Mammary epithelial cell (primary cell): ENCODE measurements at places on chromosomes 7 and 10.
A peak's percentile ranks its signal among the peaks of the same experiment; 100 is the strongest.

DNA sequence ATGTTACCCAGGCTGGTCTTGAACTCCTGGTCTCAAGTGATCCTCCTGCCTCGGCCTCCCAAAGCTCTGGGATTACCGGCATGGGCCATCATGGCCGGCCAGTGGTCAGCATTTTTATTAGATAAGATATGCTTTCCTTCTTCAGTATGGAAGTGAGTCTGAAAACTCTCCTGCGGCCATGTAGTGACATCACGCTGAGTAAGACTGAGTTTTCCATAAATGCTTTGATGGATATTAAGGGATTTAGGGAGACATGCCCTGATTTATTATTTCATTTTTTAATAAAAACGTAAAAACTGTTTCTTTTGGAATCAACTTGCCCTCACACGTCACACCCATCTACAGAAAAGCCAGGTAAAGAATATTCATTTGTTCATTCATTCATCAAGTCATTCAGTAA lies 48.4 kb downstream of the DYNC1I1 start:
- no peak for DNase-seq

GRCh38 chr7:78279032-78279431 lies 480.5 kb downstream of the PHTF2 start:
- DNase-seq, result peak; percentile 43

- peak; percentile 19 for DNase-seq
Observed at GRCh38 chr10:96470116-96470743, 43.5 kb downstream of the TLL2 start.

DNA sequence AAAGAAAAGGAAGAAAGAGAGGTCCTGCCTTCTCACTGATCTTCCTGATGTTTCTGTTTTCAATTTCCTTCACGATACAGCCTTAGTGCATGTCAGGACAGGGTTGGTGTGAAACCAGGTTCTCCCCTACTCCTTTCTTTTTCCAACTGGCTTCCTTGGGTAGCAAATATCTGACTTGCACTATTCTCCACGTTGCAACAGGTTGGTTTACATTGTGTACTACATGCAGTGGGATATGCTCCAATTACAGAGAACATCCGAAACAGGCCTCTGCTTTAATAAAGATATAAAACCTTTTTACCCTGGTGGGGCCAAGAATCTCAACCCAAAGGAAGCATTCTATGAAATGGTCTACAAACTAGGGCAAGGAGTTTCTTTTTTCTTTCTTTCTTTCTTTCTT lies 16.9 kb upstream of the CREB5 start:
- DNase-seq, result no peak

- DNase-seq, result no peak
Observed at GRCh38 chr10:93757801-93758507, at the start of gene LGI1. TSS of gene LGI1 (plus strand) at chr10:93757936. CDS start at chr10:93758145, 209 bp downstream.

DNA sequence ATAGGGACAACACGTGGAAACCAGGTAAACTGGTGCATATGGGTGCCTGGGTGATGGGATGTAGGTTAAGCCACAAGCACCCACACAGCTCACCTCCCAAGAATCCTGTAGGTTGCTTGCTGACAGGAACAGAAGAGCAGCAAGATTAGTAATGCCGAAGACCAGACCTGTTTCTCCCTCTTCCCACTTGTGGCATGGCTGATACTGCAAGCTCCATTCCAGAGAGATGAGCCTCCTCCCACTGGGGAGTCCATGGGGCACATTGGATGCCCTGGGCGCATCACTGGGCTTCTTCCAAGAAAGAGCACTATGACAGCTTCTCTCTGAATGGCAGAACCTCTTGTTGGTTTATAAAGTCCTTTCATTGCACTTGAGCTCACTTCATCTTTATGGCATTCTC lies 44.4 kb upstream of the LOXL4 start:
- no peak for DNase-seq

GRCh38 chr7:44391746-44392617 lies 66.6 kb upstream of the CAMK2B start:
- DNase-seq, result no peak

DNA sequence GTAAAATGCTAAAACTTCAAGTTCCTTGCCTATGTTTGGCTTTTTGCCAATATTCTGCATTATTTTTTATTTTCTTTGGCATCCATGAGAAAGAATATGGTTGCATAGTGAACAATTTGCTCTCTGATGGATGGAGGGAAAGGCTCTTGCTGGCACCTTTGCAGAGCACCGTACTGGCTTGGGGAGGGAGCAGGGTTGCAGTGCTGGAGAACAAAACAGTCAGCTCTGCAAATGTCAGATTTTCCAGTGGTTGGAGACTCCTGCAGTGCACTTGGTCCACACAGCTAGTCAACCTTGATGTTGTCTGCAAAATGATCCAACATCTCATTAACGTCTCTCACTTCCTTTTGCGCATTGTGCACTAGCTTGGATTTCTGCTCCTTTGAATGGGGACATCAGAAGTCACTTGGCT lies 100.8 kb downstream of the ANLN start:
- no peak for DNase-seq

DNA sequence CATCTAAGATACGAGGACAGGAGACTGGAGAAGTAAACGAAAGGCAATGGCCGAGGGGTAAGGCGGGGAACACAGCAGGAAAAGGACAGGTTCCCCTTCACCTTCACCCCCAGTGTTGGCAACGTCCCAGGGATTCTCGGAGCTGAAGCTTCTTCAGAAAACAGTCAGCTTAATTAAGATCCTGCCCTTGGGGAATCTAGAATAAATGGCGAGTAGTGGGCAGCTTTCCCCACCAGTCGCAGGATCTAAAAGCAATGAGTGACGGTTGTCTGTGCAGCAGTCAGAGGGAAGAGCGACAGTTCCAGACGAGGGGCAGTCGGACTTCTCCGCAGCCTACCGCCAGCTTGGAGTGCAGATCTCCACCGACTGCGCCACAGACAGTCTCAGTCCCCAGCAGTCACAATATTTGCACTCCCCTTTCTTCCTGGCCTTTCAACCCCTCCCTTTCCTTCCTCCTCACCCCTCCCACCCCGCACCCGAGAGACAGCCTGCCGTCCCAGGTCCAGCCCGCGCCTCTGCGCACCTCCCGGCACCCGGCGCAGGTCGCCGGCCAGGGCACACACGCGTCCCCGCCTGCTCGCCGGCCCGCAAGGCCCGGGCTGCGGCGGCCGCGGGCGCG lies 10.9 kb upstream of the SP8 start:
- peak; percentile 33 for DNase-seq

DNA sequence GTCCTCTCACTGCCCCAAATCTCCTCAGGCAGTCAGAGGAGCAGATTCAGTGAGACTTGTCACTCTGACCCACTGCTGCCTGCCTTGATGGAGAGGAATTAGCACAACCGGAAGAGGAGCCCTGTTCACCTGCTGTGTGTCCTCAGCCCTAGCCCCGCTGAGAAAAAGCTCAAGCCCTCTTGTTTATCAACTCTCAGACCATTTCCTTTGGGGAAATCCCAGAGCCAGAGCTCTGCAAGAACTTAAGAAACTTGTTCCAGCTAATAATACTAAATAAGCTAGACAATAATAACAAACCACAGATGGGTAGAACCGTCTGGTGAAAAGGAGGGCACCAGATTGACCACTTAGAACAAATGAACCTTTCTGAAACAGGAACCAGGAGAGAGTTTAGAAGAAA lies 37.7 kb upstream of the ITGB1 start:
- no peak for DNase-seq

- DNase-seq, result no peak
Observed at GRCh38 chr7:4712281-4713182, 30.4 kb downstream of the FOXK1 start.

DNA sequence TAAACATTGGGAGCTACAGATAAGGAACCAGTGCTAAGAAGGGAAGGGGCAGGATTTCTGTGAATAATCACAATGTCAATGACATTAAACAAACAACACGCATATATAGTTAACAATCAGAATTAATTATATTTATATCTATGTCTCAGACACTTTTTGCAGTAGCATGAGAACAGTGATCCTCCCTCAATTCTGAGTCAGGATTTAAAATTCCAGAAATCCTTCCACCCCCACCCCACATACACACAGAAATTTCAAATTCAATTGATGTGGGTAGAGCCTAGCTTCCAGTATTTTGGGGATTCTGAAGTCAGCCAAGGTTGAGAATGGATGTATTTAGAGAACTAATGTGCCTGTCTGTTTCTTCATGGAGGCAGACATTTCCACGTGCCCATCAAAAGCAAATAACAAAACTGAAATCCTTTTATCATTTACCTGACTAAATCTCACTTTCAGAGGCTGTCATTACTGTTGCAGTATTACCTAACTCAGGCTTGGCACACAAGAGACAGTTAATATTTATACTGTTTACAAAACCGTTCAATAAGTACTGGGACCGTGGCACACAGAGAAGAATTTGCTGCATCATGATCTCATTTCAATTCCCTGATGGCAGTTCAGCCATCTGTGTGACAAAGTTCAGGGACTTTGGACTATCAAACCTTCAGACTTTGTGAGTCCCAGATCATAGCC lies 116.6 kb upstream of the PALS2 start:
- DNase-seq, result no peak

GRCh38 chr7:80722616-80723195 lies 84.3 kb downstream of the CD36 start:
- DNase-seq, result peak; percentile 99

DNA sequence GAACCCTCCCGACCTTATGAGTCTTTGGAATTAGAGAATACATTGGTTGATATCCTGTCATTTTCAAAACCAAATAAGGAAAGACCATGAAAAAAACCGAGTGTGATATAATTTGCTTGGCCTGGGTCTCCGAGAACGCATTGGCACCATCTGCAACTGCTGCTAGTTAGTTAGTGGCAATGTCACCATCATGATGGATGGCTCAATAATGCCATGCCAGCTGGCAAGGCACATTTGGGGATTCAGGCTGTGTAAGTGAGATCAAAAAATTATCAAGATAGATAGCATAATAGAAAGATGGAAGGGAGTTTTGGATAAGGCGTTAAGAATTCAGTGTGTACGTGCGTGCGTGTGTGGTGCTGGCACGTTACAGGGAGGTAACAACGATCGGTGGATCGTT lies 134.7 kb upstream of the TCERG1L start:
- DNase-seq, result no peak

DNA sequence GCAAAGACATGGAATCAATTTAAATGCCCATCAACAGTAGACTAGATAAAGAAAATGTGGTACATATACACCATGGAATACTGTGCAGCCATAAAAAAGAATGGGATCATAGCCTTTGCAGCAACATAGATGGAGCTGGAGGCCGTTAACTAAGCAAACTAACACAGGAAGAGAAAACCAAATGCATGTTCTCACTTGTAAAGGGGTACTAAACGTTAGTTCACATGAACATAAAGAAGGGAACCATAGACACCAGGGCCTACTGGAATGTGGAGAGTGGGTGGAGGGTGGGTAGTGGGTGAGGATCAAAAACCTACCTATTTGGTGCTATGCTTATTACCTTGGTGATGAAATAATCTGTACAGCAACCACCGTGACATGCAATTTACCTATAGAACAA lies 78.4 kb upstream of the GSDME start:
- DNase-seq, result no peak

- peak; percentile 52 for DNase-seq
Observed at GRCh38 chr7:106957766-106958165, 86.7 kb upstream of the PRKAR2B start.

DNA sequence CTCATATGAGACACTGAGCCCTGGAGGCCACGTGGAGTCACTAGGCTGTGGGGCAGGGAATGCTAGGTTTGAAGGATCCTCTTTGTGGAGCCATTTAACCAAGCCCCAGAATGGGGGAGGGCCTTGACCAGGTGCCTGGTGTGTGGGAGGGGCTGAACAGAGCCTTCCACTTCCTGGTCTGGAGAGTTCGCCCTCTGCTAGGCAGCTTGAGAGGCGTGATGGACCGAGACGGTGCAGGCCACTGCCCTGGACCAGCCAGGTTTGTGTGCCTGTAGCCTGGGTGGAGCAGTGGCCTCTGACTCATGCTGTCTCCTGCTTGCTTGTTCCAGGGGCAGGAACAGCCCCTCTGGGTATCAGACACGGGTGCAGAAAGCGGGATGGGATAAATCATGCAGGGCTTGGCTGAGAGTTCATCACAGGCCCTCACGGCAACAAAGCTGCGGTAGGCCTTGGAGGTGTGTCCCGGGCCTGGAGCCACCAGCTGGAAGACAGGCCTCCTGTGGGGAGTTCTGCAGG lies 27.4 kb downstream of the ADAMTS14 start:
- no peak for DNase-seq

- DNase-seq, result no peak
Observed at GRCh38 chr7:24685708-24686107, 71.6 kb downstream of the GSDME start.

GRCh38 chr7:34751725-34752643 lies 94.0 kb downstream of the NPSR1 start:
- DNase-seq, result no peak

GRCh38 chr10:23174977-23175512 lies 17.1 kb upstream of the PTF1A start:
- no peak for DNase-seq

DNA sequence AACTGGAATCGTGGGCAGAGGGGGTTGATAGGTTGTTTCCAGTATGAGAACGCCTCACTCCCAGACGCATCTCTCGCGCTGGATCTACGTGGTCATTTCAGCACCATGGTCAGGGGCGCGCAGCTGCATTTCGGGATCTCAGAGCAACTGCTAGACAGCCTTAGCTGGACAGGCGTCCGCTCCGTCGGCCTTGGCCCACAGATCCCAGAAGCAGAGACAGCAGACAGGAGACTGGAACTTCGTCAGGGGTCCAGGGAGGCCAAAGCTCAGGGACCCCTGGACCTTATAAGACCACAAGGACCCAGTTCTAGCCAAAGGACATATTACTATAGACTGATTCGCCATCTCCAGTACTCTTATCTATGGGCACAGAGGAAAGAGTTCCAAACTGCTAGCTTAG lies 5.3 kb downstream of the NEUROG3 start:
- DNase-seq, result peak; percentile 44

- DNase-seq, result no peak
Observed at GRCh38 chr10:43814663-43815062, 166.0 kb upstream of the ZNF32 start.

GRCh38 chr7:155071916-155072571 lies 1.9 kb downstream of the HTR5A start:
- no peak for DNase-seq

DNA sequence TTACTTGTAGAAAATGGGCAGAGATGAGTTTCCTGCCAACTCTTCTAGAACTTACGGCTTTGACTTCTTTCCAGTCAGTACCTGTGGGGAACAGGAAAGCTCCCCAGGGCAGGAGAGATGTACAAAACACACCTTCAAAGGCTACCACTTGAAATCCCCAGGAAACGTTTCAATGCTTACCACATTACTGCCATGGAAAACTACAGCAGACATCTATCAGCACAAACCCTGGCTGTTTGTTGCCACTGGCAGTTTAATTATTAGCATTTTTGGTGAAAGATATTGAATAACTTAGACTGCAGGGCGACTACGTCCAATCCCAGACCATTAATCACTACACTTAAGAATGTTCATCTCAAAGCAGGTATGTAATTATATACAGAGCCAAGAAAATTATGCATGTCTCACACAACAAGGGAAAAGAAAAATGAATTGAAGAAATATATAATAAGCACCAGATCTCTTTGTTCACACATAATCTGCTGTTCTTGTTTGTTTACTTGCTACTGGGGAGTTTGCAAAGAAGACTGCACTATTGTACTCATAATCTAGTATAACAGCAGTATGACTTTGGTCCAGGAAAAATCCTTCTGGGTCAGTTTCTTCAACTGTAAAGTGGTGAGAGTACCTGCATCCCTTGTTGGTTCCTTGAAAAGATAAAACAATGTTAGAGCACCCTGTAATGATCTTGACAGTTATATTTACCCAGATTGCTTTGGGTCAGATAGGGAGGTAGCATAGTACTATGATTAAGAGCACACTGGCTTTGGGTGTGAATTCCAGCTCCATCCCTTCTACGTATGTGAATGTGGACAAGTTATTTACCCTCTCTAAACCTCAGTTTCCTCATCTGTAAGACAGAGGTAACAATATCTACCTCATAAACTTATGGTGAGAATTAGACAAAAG lies 138.3 kb downstream of the DOCK4 start:
- DNase-seq, result peak; percentile 42
